ENCODE measurements at places on chromosomes 1 and 21.

- DNase-seq: no peak
Measured at GRCh38 chr1:175494950-175495349, 248.4 kb downstream of the TNR start.

- DNase-seq: no peak
Measured at GRCh38 chr1:30403726-30404125, 319.7 kb downstream of the MATN1 start.

GRCh38 chr1:161779393-161779792, 13.3 kb downstream of the ATF6 start:
- no peak for DNase-seq

DNA sequence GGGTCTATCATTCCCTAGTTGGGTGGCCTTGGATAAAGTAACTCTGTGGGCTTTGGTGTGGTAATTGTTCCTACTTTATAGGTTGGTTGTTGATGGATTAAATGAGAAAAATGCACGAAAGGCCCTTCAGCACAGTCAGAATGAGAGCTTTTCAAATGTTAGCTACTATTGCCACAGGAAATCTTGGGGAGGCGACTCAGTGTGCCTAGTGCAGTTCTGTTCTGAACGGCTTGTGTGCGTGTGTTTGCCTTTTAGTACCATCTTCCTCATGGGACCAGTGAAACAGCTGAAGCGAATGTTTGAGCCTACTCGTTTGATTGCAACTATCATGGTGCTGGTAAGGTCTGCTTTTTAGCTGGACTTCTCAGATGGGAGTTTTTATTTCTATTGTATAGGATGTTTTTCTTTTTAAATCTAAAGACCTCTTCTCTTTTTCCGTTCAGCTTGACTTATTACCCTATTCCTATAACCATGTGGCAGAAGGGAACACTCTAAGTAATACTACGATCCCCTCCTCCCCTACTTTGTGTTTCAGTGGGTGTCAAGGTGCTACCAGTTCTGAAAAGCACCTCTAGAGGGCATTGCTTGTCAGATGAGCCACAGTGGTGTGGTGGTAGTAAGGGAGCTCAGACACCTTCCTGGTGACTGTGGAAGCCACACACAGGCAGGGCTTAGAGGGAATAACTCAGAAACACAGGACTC, 9.2 kb downstream of the SFT2D2 start:
- peak; percentile 58 for DNase-seq

GRCh38 chr1:175287377-175287776, 94.8 kb upstream of the KIAA0040 start:
- DNase-seq: no peak

GRCh38 chr1:207966521-207966920, 55.6 kb upstream of the CD34 start:
- DNase-seq: no peak

DNA sequence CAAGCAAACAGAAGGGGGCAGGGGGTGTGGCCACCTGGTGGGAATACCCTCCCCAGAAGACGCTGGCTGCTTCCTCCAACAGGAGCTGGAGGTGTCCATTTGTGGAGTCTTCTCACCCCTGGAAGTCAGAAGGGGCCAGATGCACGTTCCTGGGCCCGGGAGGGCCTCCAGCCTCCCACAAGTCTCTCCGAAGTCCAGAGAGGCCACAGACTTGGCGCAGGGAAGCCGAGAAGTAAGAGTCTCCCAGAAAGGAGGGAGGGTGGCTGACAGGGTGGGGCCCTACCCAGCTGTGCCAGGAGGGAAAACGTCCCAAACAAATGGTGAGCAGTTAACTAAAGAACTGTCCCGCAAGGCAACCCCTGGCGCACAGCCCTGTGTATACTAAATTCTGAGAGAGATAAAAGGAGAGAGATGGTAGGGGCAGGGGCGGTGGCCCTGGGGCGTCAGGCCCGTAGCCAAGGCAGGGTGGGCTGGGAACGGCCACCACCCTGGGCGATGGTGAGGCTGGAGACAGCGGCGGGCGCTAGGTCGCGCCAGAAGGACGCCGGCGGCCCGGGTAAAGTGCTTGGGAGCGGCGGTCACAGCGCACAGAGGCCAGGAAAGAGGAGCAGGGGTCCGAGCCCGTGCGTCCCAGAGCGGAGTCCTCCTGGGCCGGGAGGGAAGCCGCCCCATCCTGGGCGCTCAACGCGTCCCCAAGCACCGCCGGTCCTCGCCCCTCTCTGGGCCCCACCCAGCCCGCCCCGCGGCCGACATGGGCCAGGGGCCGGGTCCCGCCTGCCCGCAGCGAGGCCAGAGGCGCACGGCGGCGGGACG, 1.2 kb downstream of the CHD5 start:
- no peak for DNase-seq

DNA sequence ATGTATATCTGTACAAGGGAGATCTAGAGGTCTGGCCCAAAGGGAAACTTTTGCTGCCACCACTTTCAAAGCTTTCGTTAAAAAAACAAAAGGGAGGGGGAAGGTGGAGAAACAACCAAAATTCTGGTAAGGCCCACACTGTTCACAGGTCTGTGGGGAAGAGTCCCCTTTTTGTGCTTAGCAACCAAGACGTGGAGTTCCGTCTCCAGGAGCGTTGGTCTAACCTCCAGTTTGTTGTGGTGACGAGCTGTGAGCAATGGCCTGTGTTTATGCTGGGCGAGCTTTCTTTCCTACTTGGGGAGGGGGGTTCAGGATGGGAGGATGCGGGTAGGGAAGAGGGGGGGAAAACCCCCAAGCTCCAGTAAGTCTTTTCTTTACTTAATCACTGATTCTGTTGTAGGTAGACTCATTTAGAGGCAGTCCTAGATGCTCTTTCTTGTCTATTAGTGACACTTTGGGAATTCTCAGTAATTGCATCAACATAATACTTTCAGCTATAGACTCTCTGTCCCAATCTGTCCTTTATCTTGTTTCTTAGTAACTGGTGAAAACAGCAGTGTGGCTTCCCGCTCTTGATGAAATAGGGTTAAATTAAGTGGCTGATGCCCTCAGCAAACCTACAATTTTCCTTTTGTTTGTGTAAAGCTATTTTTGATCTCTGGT, 1.5 kb downstream of the HIPK1 start:
- no peak for DNase-seq

DNA sequence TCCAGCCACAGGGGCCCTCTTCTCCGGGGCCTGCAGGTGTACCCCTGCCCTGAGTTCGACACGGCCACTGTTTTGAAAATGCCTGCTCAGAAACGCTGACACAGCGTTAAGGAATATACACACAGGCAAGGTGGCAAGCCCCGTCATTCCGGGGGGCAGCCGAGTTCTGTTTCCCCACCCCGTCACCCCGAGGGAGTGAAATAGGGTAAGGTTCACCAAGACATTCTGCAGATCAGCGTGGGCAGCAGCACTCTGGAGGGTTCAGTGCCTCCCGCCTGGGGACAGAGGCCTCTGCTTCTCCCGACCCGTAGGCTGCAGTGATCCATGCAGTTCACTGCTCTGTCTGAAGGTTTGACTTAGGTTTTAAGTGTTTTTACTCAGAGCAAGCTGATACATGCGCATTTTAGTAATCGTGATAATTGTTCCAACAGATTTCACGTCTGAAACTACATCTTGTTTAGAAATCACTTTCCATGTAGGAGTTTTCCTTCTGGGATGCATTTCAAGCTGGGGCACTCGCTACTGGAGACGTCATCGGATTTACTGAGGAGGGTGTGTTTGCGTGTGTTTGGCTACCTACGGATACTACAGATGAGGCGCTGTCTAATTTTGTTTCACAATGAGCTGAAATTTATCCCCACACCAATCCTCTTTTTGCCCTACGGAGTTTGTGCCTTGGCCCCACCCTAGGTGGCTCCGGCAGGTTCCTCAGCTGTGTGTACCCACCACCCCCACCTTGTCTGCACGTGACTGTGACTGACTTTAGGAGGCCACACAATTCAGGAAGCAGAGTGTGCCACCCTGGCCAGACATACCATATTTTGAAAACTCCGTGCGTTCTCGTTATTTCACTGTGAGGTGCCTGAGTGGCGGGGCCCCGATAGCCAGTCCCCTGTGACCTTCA, 63.5 kb downstream of the AGPAT3 start:
- DNase-seq: no peak

GRCh38 chr1:212045981-212046380, 10.4 kb downstream of the DTL start:
- no peak for DNase-seq

GRCh38 chr1:29664711-29665110, 428.4 kb downstream of the PTPRU start:
- DNase-seq: no peak

DNA sequence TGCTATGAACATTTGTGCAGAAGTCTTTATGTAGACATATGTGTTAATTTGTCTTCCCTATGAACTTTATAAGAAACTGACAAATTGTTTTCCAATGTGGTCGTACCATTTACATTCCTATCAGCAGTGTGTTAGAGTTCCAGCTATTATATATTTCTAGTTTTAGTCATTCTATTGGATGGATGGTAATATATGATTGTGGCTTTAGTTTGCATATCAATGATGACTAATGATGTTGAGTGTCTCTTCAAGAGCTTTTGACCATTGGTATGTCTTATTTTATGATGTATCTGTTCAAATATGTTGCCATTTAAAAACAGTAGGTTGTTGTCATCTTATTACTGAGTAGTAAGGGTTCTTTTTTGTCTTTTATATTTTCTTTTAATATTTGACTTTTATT, 16.2 kb upstream of the ZNF326 start:
- no peak for DNase-seq

DNA sequence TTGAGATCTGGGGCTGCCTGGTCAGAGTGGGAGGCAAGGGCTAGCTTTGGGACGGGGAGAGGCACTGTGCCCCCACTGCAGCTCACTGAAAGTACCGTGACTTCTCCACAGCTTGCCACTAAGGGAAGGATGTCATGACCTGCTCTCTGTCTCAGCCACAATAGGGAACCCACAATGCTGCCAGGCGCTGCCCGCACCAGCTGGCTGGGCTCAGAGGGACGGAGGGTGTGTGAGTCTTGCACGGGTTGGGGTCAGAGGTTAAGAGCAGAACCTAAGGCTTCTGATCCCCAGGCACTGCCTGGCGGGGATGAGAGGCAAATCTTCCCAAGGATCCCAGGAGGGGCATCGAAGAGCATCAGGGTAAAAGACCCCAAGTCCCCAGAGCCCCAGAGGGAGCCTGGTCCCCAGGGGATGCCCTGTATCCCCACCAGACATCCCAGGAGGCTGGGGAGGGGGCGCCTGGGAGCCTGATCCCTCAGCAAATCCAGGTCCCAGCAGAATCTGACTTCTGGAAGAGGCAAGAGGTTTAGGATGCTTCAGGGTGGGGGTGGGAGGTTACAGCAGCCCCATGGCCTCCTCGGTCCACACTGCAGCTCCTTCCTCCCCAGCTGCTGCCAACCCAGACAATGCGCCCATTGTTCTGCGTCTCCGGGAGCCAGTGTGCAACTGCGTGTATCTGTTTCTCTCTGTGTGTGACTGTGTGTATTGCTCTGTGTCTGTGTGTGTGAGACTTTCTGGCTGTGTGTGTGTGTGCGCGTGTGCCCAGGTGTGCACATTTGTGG, 2.0 kb upstream of the MARCKSL1 start:
- DNase-seq: no peak

GRCh38 chr1:44831516-44831915, 11.5 kb downstream of the PTCH2 start:
- DNase-seq: peak; percentile 26

DNA sequence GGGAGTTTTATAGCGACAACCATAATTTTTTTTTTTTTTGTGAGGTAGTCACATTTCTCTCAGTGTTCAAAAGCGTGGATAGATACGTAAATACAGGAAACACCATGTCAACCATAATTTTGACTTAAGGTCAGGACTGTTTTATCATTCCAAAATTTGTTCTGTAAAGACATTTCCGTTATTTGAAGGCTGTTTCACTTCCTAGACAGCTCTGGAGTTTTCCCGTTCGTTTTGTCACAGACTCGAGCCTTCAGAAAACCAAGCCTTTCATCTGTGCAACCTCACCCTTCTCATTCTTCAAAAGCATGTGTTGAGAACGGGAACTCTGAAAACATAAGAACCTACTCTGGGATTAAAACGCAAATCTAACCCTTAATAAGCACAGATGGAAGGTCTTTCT, 17.9 kb downstream of the SIM2 start:
- no peak for DNase-seq

GRCh38 chr1:102941366-102941947, 166.9 kb downstream of the COL11A1 start:
- no peak for DNase-seq

GRCh38 chr1:227343206-227343605, 24.9 kb upstream of the CDC42BPA start:
- no peak for DNase-seq

DNA sequence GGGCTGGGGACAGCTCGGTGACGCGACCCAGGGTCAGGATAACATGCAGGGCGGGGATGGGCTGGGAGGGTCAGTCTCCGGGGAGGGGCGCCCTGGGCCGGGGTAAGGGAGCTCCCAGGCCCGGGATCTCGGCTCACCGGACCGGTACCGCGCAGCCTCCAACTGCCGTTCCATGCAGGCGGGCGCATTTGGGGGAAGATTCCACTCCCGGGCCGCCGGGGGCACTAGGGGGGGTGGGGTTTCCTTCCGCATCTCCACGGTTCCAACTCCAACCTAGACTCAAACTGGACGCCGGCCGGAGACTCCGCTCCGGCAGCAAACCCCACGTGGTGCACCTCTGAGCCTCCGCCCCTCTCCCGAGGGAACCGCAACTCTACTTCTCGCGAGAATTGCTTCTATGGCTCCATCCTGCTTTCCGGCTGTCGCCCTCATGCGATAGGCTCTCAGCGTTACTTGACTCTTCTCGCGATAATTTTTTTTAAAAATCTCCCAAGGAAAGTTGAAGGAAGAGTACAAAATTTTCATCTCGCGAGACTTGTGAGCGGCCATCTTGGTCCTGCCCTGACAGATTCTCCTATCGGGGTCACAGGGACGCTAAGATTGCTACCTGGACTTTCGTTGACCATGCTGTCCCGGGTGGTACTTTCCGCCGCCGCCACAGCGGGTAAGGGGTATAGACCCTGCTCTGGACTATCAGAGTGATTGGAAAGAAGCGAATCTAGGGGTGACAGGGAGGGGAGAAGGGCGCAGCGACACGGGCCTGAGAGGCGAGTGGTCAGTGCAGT, at the start of the genes ATP5PB and WDR77:
Gene ATP5PB (plus strand): TSS at position 547 of the 785 bp plus-strand sequence. CDS start 78 bp downstream, at position 625.
Gene WDR77 (minus strand): TSS at position 339 of the 785 bp plus-strand sequence. CDS start 87 bp downstream, at position 252.
- DNase-seq: peak; percentile 96

DNA sequence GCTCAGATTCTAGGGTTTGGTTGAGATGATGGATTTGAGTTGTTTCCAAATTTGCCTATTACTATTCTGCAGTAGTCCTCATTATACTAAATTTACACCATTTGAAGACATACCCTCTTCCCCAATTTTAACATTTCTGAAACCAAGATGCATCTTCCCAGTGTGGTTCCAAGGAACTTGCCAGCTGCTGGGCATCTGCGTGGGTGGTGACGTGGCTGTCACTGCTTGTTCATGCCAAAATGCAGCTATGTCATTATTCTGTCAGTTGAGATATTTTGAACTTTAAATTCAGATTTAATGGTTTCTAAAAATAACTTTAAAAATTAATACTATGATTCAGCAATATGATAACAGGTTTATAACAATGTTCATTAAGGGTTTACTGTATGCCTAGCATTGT, 1.2 kb downstream of the ZFP69 start:
- DNase-seq: no peak

GRCh38 chr21:43306911-43307676, 119.8 kb downstream of the SIK1 start:
- DNase-seq: no peak

All from NCI-H2081 (cell line).